NCI-H345 (cell line): ENCODE measurements at places on chromosomes 3 and 15.
A peak's percentile ranks its signal among the peaks of the same experiment; 100 is the strongest.

- no peak for DNase-seq
Observed at GRCh38 chr3:151171145-151171757, 31.8 kb downstream of the GPR171 start.

DNA sequence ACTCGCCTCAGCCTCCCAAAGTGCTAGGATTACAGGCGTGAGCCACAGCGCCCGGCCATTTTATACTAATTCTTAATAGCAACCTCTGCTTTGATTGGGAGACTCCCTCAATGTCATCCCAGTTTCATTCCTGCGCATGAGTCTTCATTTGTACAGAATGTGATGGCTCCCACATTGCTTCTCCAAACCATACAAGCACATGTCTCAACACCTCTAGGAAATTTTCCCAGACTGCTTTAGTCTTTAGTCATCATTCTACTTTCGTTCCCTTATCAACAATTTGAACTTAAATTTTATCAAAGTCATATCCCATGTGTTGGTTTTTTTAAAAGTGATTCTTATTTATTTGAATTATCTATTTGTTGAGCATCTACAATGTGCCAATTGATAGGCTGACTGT is 58.1 kb downstream of the SNX4 start:
- DNase-seq, result no peak

GRCh38 chr3:127351775-127352350 is 64.0 kb upstream of the PRR20G start:
- no peak for DNase-seq

GRCh38 chr3:188931036-188931435 is 240.7 kb upstream of the TPRG1 start:
- no peak for DNase-seq

DNA sequence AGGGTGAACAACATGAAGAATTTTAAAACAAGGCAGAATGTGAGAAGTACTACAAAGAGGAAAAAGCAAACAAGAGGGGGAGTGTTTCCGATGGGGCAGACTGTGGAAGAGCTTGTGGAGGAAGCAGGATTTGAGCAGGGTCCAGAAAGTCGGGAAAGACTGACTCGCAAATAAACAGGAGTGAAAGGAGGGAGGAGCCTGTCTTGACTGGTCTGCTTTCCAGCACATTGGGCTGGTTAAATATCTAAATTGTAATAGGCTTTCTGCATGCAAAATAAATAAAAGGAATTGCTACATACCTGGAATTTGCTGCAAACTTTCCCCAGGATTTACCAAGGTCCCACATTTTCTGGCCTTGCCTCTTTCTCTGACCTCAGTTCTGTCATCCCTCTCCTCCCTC is 132.1 kb downstream of the RORA start:
- no peak for DNase-seq

DNA sequence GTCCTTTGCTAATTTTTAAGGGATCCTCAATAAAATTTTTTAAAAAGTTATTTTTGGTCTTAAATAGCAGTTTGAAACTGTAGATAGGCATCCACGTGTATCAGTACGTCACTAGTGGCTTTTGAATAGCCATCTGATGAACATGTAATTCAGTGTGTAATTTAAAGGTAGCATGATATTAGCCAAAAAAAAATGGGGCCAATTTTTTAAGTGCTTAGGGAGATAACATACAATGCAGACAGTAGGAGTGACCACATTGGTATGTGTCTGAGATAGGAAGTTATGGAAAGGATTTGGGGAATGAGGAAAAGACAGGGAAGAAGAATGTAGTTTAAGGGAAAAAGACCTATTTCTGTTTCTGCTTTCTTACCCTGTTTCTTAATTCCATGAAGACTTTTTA is 2.5 kb downstream of the AP4E1 start:
- no peak for DNase-seq

DNA sequence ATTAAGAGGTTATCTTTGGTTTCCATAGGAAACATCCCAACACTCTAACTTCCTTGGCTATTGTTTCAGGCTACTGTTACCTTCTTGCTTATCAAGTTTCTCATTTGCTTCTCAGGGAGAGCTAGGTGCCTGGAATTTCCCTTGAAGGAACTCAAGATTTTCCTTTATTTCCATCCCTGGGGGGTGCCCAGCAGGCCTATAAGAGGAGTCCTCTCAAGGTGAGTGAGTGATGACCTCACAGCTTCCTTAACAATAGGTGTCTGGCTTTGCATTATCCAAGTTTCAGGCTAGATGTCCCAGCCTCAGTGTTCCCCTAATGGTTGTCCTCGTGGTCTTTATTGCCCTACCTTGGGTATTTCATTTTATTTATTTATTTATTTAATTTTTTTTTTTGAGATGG is 12.1 kb upstream of the CTSH start:
- no peak for DNase-seq

GRCh38 chr3:149969110-149969939 is 1.4 kb downstream of the PFN2 start:
- peak; percentile 65 for DNase-seq

GRCh38 chr3:175457301-175457700 is 598.2 kb downstream of the NAALADL2 start:
- DNase-seq, result no peak

GRCh38 chr3:180633722-180634121 is 31.8 kb downstream of the TTC14 start:
- DNase-seq, result no peak

DNA sequence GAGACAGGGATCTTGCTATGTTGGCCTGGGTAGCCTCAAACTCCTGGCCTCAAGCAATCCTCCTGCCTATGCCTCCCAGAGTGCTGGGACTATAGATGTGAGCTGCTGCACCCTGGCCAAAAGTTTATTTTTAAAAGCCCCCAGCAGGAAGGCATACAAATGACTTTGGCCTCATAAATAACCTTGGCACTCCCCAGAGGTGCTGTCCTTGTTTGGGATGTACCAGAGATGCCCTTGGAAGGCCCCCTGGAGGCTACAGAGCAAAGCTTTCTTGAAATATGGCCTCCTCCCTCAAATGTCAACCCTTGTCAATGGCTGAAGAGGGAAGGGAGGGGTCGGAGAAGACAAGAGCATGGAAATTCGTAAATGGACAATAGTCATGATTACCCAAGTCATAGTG is 14.0 kb upstream of the RTP3 start:
- no peak for DNase-seq

GRCh38 chr3:39099738-39100499 is 7.5 kb downstream of the GORASP1 start:
- DNase-seq, result no peak

- DNase-seq, result no peak
Observed at GRCh38 chr3:155743606-155744005, 1.3 kb downstream of the PLCH1 start.

DNA sequence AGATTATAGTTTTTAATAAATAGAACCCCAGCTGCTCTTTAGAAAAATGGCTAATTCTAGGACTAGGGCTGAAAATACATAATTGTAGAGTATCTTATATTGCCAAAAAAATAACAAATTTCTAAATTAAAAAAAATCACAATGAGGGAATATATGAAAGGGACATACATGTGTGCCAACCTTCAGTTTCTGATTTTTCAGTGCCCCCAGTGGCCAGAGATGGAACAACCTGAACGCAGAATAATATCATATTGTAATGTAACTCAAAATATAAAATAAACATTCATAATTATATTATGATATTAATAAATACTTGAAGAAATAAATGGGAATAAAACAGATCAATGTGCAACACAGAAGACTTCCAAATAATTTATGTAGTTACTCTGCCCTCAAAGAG is 460.5 kb downstream of the ZNF385D start:
- DNase-seq, result no peak

GRCh38 chr15:27336676-27337075 is 365.7 kb downstream of the GABRG3 start:
- DNase-seq, result no peak

DNA sequence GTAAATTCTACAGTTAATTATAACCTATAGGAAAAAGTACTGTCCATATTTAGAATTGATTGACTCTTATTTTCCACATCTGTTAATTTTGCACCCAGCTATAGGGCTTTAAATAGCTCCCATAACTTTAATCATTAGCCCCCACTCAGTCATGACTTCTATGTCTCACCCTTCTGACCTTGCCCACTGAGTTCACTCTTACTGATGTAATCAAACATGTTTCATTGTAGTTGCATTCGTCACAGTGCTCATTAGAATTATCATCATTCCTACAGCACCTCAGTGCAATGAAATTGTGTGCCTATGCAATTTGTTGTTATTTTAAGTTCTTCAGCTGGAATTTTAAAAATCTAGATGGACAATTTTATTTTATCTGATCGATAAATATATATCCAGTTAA is 151.4 kb downstream of the TIGIT start:
- no peak for DNase-seq

GRCh38 chr3:23455084-23455483 is 252.0 kb downstream of the UBE2E2 start:
- DNase-seq, result no peak

DNA sequence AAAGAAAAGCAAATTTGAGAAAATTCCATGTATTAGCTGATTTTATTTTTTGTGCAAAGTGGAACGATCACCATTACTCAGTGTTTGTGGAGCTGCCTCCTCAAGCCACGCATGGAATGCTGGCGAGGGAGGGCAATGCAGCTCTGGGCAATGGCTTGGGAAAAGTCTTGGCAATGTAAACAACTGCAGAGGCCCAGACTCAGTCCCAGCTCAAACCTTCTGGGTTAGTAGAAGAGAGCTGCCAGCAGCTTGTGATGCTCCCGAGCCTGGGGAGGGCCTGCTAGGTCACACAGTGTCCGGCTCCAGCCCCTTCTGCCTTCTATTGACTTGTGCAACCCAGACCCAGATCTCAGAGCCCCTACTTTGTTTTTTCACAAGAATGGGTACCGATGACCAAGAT is 4.3 kb downstream of the EPHB1 start:
- no peak for DNase-seq
